ENCODE measurements at places on chromosomes 2 and 18. TPM values are rescaled to one million over a fixed set of nuclear protein-coding genes. Genes with fewer than 3 reads are reported as not detected.

Gene SPIRE1
- total RNA-seq = 5.1 TPM

GRCh38 chr2:45904946-45905631 lies 253.6 kb downstream of the PRKCE start:
- no peak for DNase-seq

Gene SALL3
- total RNA-seq = not detected

DNA sequence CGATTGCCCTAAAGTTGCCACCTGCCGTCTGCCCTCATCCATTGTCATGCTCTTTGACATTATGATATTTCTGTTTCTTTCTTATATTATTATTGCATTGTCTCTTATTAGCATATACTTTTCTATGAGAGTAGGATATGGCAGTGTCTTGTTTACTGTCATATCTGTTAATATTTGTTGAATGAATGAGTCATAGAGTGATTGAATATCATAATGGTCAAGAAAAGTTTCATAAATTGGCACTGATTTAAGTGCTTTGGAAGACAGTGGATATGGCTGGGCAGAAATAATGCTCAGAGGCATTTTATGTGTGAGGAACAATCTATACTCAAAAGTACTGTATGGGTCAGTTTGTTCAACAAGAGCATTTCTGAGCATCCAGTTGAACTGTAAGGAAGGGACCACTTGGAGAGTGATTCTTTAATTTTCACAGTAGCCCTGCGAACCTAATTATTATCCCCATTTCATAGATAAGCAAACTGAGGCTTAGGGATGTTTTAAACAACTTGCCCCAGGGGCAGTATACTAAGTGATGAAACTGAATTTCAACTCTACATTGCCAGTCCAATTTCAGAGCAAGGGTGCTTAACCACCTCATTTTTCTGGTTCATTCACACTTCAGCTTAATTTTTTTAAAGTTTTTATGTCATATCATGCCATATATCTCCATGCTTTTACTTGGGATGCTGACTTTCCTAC lies 175.5 kb upstream of the FOSL2 start:
- no peak for DNase-seq

DNA sequence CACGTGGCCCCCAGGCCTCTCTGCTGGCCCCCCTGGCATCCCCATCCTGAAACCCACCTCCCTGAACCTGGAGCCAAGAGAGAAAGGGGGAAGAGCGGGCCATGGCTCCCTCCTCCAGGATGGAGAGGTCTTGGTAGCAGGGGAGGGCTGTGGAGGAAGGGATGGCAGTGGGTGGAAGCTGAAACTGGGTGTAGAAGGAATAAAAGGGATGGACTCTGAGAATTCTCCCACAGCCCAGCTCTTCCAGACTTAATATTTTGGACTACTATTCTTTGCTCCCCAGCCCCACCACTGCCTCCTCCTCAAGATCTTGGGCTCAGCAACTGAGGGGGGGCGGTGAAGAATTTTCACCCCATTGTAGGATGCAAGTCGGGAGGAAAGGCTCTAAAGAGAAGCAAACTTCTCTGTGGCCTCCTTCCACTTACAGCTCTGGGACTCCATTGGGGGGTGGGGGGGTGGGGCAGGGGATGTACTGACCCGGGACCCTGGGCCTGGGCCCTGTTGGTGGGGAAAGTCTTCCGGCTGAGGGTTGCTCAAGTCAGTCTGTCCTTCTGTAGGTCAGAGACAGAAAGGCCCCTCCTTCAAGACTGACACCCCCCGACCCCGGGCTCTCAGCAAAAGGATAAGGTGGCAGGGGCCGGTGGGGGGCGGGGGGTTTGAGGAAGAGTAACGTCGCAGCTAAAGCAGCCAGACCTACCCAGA lies 501 bp downstream of the TNS1 start:
- no peak for DNase-seq

Gene APLF
- 3.0 TPM for total RNA-seq

Gene RTKN
- total RNA-seq = 1.4 TPM

- DNase-seq = no peak
Measured at GRCh38 chr2:28342081-28342967, 50.3 kb upstream of the FOSL2 start.

All from activated CD4-positive, alpha-beta memory T cell treated with anti-CD3 and anti-CD28 coated beads for 36 hours (primary cell).